ENCODE measurements at places on chromosomes 3 and 15.

- DNase-seq, result no peak
Observed at GRCh38 chr15:47466357-47466756, 250.9 kb upstream of the SEMA6D start.

GRCh38 chr3:196631682-196632045 is 7.8 kb upstream of the NRROS start:
- DNase-seq, result no peak

- no peak for DNase-seq
Observed at GRCh38 chr3:71536376-71536965, 47.1 kb downstream of the FOXP1 start.

- DNase-seq, result no peak
Observed at GRCh38 chr3:23760871-23761373, 44.8 kb upstream of the UBE2E1 start.

DNA sequence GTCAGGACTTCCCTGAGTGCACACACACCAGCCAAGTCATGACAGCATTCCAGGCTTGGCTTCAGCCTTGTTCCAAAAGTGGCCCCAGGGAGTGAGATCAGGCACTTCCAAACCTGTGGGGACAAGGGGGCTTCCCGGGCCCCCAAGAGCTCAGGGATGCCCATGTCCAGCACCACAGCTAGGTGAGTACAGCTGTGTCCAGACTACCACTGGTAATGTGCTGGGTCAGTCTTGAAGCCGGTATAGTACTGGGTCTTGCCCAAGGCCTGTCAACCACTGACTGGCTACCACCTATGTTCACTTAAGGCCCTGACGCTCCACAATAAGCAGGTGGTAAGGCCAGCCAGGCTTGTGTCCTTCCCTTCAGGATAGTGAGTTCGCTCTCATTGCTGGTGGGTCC is 249.3 kb downstream of the UNC13C start:
- no peak for DNase-seq

- peak; percentile 66 for DNase-seq
Observed at GRCh38 chr3:141231952-141232823, 563 bp downstream of the PXYLP1 start.

GRCh38 chr3:102006812-102007485 is 157.6 kb downstream of the NFKBIZ start:
- DNase-seq, result no peak

DNA sequence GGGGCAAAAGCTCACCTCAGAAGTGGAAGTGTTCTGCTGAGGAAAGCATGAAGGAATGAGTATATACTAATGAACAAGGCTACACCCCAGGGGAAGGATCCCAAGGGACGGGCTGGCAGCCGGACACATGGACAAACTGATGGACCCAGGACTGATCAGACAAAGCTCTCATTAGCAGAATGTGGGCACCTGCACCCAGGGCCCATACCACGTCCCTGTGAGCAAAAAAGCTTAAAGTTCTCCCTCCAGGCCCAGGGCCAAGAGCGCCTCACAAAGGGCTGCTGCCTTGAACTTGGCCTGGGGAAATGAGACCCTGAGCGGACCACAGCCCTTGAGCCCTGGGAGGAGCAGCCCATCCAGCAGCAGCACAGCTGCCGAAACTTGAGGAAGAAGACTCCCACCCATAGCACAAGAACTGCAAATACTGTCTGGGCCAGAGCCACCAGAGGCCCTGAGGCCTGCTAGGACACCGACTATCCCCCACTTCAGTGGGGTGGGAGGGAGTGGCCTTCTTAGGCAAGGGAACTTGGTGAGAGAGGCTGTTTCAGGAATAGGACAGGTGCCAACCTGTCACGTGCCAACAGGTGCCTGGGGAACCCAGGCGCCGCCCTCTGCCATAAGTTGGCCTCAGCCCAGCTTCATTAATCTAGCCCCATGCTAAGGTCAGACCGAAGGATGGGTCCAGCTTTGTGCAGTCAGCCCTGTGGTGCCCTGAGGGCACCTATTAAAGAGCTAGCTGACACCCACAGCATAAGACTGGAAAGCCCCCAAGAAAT is 2.3 kb upstream of the GMPPB start:
- DNase-seq, result no peak

DNA sequence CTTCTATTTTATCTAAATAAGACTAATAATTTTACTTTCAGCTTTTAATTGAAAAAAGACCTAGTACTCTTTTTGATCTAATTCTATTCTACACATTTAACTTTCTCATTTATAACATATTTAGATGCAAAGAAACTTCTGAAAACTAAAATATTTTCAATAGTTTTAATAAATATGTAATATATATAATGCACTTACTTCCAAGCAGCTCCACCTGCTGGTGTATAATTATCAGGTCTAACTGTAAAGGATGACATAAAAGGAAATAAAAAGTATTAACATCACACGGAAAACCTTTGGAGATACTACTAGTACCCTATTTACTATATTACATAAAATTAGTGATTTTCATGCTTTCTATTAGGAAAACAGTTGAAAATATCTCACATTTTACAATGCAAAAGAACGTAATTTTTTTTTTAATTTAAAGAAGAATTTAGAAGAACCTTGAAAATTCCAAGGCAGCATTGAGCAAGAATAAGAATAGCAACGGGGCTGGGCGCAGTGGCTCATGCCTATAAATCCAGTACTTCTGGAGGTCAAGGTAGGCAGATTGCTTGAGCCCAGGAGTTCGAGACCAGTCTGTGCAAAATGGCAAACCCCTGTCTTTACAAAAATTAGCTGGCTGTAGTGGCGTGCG is 10.2 kb downstream of the PLSCR5 start:
- DNase-seq, result no peak

GRCh38 chr3:101182734-101183133 is 137.6 kb downstream of the IMPG2 start:
- DNase-seq, result no peak

GRCh38 chr3:67661089-67661488 is 6.7 kb upstream of the SUCLG2 start:
- no peak for DNase-seq

GRCh38 chr3:107258300-107258699 is 118.9 kb upstream of the CCDC54 start:
- no peak for DNase-seq

- no peak for DNase-seq
Observed at GRCh38 chr3:64936556-64936955, 248.8 kb upstream of the ADAMTS9 start.

- no peak for DNase-seq
Observed at GRCh38 chr3:2525968-2526367, 427.3 kb downstream of the CNTN4 start.

- no peak for DNase-seq
Observed at GRCh38 chr3:17733215-17733614, 9.2 kb downstream of the TBC1D5 start.

GRCh38 chr15:86571873-86572272 is 492.2 kb downstream of the AGBL1 start:
- DNase-seq, result no peak

- DNase-seq, result no peak
Observed at GRCh38 chr3:64109438-64109837, 86.1 kb upstream of the PSMD6 start.

DNA sequence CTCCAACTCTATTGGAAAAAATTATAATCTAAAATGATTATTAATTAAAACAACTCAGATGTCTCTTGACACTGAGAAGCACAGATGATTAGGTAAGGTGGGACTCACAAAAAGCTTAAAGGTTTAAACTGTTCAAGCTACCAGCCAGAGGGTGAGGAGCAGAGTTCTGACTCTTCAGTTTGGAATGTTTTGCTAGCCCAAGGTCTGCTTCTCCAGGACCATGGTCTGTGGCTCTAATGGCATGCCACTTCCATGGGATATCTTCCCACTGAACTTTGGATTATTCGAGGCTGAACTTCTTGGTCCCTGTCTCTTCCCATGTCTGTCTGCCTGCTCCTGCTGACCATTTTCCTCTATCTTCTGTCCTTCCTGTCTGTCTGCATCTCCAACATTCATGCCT is 49.2 kb downstream of the CACNA2D3 start:
- DNase-seq, result no peak

GRCh38 chr3:180329187-180329586 is 272.8 kb upstream of the TTC14 start:
- no peak for DNase-seq

DNA sequence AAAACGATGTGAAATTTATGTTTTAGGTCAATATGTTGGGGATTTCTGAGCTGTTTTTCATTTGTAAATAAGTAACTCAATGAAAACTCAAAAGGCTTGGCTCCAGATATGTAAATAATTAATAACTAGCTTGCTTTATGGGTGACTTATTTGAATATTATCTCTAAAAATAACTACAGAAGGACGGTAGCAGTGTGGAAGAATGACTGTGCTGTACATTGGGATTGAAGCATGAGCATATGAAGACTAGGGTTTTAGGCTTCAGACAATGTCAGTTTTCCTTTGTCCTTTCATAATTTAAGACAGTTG is 343.9 kb downstream of the GRM7 start:
- no peak for DNase-seq

GRCh38 chr15:57328479-57328878 is 47.8 kb upstream of the CGNL1 start:
- no peak for DNase-seq

DNA sequence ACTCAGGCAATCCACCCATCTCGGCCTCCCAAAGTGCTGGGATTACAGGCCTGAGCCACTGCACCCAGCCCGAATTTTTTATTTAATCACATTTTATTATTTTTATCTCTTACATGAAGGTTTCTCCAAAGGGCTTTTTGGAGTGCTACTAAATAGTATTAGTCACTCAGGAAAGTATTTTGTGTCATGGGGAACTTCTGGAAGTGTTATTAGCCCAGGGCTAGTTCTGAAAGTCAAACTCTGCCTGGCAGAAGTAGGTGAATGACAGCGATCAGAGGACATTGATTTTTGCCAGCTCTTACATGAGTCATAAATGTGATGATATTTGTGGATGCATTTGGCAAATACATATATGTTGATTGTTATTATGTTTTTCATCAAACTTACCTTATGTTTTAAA is 48.7 kb downstream of the ZPLD1 start:
- no peak for DNase-seq

DNA sequence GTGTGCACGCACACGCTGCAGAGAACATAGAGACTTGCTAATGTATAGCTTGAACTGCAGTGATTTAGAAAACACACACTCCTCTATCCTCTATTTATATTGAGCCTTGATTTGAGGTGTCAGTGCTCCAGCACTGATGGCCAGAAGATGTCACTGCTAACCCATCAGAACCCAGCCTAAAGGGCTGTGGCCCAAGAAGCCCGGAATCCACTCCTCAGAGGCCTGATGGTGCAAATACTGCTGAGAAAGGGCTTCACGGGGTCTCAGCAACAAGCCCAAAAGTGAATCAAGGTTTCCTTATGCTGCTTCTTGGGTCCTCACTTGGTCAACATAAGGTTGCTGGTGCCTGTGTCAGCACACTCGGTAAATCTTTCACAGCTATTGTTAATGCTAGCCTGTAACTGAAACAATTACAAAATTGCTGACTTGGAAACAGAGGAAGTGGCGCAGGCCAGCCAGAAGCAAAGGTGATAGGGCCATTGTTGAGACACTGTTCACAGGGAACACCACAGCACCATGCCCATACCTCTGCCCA is 60.3 kb downstream of the HEG1 start:
- peak; percentile 69 for DNase-seq

GRCh38 chr15:51299187-51300015 is 39.0 kb downstream of the CYP19A1 start:
- DNase-seq, result no peak

DNA sequence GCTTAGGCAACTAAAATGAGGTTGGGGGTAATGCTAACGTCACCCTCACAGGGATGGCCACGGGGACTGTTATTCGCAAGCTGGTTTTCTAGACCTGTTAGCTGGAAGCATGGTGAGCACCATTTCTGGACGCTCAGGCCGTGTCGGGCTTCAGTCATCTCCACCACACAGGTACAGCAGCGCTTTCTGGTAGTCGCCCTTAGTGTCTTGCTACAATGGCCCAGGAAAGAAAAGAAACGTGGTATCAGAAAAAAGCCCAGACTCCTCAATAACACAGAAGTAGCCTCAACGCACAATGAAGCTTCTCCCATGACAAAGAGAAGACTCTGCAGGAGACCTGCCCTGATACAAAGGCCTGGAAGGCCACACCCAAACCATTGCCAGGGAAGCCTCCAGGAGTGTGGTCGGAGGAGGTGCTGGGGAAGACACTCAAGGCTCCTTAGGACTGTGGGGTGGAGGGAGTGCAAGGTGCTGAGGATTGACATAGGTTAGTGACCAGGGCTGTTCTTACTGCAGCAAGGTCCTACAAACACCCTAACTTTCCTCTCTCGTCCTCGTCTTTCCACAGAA is 50.2 kb downstream of the ANXA2 start:
- DNase-seq, result no peak

- DNase-seq, result no peak
Observed at GRCh38 chr3:173066044-173067004, 74.7 kb downstream of the SPATA16 start.

GRCh38 chr3:148641722-148642121 is 56.0 kb upstream of the AGTR1 start:
- DNase-seq, result no peak

DNA sequence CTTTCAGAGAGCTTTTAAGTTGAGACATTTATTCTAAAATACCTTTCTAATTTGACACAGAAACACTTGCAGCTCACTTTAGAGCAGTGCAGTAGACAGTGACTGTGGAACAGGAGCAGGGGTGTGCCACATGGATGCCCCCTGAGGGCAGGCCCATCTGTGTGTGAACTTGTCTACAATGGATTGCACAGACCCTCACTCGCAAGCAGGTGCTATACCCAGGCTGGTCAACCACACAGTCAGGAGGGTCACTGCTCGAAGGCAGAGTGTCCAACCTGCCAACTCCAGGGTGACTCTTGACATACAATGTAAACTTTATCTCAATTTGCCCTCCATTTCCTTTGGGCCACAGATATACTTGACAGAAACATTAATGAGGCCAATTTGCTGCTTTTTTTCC is 437.2 kb downstream of the EPHB1 start:
- DNase-seq, result no peak

- DNase-seq, result no peak
Observed at GRCh38 chr3:147540921-147541320, 131.8 kb downstream of the ZIC1 start.

DNA sequence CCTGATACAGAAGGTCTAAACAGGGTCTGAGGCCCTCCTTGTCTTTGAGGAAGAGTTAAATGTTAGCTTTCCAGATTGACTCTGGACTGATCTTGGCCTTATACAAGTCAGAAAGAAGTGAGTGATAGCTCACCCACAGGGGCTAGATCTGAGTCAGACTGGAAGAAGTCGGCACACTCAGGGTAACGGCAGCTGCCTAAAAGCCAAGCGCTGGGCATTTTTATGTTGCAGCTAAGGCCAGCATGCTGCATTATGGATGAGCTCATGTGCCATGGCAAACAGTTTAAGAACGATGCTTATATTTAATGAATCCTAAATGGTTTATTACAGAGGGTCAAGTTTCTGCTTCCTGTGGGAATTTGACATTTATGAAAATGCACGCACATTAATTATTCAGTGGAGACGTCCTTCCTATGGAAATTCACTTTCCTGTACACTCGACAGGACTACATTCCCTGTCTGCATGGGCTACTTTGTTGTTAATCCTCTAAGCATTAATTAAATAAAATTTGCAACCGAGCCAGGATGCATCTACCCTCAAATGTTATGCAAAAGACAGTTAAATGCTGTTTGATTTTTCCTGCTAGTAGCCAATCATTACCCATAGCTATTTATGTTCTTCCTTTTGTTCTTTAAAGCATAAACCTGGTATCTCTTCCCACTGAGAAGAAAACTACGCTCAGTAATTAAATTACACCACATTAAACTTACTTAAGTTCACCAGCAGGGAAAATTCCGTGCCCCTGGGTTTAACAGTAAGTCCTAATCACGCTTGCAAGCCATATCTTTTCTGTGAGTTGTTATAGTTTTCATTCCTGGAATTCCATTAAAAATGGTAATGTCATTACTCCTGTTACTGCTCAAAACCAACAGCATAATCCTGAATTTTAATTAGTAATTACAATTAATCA is 762.7 kb upstream of the CFAP20DC start:
- DNase-seq, result no peak

GRCh38 chr3:56664823-56665222 is 18.2 kb downstream of the TASOR start:
- DNase-seq, result no peak

Data from WTC11 (cell line).